ENCODE measurements at places on chromosomes 13 and 19. TPM values are rescaled to one million over a fixed set of nuclear protein-coding genes. Genes with fewer than 3 reads are reported as not detected.

The NAPSA gene
- total RNA-seq = 5.1 TPM

The SHANK1 gene
- total RNA-seq = not detected

The PLIN4 gene
- total RNA-seq = 0.09 TPM

The ZNF296 gene
- total RNA-seq = 5.8 TPM

The KLK12 gene
- not detected for total RNA-seq

The LILRA6 gene
- total RNA-seq = not detected

The DPY19L3 gene
- total RNA-seq = 16.7 TPM

The PLIN5 gene
- total RNA-seq = not detected

The SMARCA4 gene
- total RNA-seq = 149 TPM

The HPN gene
- total RNA-seq = 0.11 TPM
